Activated naive CD8-positive, alpha-beta T cell treated with anti-CD3 and anti-CD28 coated beads for 36 hours (primary cell): ENCODE measurements at places on chromosomes 5 and 9. TPM values are rescaled to one million over a fixed set of nuclear protein-coding genes. Genes with fewer than 3 reads are reported as not detected.

Gene FOXD1
- 0.45 TPM for total RNA-seq

Gene GLDC
- 0.64 TPM for total RNA-seq

Gene PKD2L2
- total RNA-seq, result not detected

Gene PTGES
- total RNA-seq, result 0.20 TPM

Gene DBH
- not detected for total RNA-seq

Gene ZNF354C
- 6.7 TPM for total RNA-seq

Gene MEGF10
- not detected for total RNA-seq

Gene C5orf52
- not detected for total RNA-seq

Gene PHYHD1
- total RNA-seq, result 0.49 TPM

Gene INIP
- total RNA-seq, result 38.6 TPM

Gene JAKMIP2
- total RNA-seq, result 0.98 TPM

Gene GNA14
- total RNA-seq, result not detected

Gene RLN2
- 2.8 TPM for total RNA-seq

Gene CNTRL
- 58.0 TPM for total RNA-seq

Gene C9orf57
- not detected for total RNA-seq

Gene NR2F1
- total RNA-seq, result not detected

Gene STPG3
- not detected for total RNA-seq
